NCI-H524 (cell line): ENCODE measurements at places on chromosomes 6 and 20.

- no peak for DNase-seq
Measured at GRCh38 chr6:72968704-72969103, 256.6 kb downstream of the KHDC1L start.

DNA sequence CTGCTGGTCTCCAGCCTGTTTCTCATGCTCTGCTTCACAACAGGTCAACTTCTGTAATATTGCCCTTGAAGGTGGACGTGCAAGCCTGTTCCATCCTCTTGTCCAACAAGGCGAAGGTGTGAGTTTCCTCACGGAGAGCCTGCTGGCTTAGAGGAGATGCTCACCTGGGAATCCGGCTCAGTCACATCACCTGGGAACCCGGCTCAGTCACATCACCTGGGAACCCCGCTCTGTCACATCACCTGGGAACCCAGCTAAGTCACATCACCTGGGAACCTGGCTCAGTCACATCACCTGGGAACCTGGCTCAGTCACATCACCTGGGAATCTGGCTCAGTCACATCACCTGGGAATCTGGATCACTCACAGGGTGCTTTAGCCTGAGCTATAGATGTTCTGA lies 230.1 kb downstream of the ERMARD start:
- DNase-seq = no peak

DNA sequence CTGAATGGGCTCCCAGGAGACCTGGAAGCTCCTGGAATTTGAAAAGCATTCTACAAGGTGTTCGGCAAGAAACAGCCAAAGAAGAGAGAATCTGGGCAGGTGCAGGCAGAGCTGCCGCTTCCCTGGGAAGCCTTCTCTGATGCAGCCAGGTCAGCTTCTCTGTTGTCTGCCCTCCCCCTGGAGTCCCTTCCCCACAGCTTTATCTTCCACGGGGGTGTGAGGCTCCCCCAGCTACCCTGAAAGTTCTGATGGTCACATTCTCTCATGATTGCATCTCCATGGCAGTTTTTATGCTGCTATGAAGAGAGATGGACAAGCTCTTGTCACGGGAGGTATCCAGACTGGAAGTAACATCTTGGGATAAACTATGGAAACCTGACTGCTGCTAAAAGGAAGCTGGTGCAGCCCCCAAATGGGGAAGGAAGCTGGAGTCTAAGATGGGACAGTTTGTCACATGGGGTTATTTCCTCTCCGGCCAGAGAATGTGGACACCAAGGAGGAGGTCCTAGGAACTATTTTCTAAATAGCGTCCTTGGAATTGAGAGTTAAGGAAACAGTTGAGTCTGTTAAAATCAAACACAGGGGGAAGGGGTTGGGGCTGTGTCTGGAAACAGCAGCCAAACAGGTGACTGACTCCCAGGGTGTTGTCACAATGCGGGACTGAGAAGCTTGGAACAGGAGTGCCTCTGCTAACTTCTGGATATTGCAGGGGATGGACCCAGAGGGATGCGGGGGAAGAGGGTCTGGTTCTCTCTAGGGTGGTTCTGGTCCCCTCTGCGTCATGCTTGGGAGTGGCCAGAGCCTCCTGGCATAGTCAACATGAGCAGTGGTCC lies 91.1 kb downstream of the ASXL1 start:
- no peak for DNase-seq

GRCh38 chr6:134452906-134453305 lies 135.0 kb upstream of the SGK1 start:
- DNase-seq = no peak

DNA sequence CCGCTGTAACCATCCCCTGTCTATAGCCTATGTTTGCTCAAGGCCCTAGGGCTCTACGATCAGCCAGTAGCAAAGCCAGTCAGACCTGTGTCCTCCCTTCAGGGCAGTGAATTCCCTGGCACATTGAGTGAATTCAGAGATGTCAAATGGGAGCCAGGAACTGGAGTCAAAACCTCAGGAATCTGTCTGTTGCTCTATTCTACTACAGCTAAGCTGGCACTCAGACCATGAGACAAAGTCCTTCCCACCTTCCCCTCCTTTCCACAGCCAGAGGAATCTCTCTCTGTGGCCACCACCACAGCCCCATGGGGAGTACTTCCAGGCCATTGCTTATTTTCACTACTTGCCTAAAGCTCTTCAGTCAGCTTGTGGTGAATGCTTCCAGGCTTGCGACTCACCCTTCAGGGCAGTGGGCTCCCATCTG lies 82.0 kb downstream of the PKIB start:
- DNase-seq = no peak

- no peak for DNase-seq
Measured at GRCh38 chr6:87274660-87275274, 47.6 kb upstream of the SMIM8 start.

- no peak for DNase-seq
Measured at GRCh38 chr6:151381722-151382121, 9.6 kb downstream of the ZBTB2 start.

DNA sequence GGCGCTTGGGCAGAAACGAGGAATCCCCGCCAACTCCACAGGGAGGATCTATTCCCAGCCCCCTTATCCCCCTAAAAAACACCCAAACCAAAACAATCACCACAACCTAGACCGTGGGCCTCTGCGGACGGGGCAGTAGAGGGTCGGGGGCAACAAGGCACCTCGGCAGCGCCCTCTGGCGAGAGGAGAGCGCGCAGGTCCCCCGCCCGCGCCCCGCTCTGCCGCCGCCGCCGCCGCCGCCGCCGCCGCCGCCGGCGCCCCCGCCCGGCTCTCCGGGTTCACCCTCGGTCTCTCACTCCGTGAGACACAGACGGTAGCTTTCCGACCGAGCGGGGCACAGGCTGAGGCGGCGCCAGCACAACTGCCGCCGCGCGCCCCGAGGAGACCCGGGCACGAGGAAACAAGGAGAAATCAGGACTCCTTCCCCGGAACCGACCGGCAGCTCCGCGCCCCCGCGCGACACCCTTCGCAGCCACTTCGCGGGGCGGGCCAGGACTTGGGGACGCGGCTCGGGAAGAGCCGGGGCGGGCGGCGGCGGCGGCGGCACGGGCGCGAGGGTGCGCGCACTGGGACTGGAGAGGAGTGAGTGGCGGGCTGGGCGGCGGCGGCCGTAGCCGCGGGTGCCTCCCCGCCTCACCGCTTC lies at the start of gene SLC35F1:
Gene SLC35F1 (plus strand): TSS at position 307 of the 643 bp plus-strand sequence.
- peak; percentile 69 for DNase-seq

- DNase-seq = peak; percentile 10
Measured at GRCh38 chr6:84197708-84198107, 29.7 kb downstream of the CEP162 start.

- DNase-seq = no peak
Measured at GRCh38 chr6:71066153-71066552, 109.3 kb upstream of the B3GAT2 start.

- DNase-seq = no peak
Measured at GRCh38 chr20:25551413-25552215, 33.7 kb downstream of the NINL start.

DNA sequence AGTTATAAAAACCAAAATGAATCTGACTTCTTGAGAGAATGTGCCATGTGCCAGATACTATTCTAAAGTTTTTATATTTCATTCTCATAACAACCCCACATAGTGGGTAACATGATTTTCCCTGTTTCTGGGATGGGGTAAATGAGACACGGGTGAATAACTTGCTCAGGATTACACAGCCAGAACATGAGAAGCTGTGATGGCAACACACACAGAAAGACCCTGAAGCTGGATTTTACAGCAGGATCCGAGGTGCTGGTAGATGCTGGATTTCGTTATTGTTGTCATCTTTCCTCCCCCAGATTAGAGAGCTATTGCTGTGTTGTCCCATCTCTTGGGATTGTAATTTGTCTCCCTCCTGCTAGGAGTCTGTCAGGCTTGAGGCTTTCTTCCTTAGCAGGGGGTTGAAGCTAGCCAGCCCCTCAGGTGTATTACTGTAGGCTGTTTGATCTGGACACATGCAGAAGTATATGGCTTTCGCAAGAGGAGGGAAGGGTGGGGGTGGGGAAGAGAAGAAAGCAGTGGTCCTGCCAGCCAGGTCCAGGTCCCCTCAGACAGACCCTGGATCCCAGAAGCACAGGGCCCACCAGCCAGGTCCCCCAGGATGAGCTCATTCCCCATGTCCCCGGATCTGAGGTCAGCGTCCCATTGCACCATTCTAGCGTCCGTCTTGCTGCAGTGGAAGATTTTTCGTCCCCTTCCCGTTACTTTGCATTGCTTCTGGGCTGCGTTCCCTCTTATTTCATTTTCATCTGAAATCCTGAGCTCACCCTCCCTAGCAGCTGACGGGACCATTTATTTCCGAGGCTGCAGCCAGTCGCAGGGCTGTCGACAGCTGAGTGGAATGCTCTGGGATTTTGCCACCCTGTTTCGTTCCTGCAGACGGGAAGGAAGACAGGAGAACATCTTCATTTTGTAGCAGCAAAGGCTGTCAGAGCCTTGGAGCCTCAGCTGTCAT lies 7.3 kb upstream of the KCNG1 start:
- no peak for DNase-seq

DNA sequence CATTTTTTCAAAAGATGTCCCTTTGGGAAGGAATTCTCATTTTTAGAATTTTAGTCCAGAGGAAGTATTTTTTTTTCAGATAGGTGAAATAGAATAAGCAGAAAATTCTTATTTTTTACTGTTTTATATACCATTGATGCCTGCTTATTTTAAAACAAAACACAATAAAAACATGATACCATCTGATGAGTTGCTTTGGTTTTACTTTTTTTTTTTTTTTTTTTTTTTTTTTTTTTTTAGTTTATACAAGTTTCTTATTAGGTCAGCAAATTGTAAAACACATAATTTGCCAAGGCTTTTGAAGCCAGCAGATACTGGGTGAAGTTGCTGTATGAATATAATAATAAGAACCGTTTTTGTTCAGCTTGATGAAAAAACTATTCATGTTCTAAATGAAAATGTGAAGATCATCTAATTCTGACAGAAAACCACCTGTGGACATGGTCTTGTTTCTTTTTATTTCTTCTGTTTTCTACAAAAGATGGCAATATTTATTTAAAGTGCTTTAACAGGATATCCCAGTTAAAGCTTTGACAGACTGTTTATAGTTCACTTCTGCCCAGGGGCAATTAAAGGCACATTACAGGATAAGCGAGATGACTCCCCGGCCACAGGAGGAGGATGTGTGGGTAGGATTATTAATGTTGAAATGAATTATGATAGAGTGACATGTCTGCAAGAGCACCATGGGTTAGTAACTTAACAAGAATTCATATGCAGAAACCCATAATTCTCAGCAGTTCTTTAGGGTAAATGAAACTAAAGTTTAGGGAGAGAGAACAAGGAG lies 31.1 kb downstream of the MYB start:
- no peak for DNase-seq

DNA sequence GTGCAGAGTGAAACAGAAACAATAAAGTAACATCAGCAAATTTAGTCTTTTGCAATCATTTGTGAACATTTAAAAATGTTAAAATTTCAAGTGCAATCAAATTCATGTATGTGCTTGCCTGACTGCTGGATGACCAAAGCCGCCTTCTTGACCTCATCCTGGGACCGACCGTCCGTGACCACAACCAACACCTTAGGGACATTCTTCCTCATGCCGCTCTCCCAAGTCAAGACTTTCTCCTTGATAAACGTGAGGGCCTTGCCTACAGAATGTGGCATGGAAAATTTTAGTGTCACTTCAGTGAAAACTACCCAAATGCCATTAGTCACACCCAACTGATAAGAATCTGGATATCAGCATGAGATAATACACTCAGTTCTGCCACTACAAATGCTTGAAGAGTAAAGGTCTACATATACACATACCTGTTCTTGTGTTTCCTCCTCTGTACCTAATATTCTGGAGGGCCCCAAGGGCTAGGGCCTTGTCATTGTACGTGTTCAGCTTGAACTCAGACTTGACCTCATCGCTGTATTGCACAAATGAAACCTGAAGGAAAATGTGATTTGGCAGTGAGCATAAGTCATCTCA lies 86.8 kb downstream of the COL12A1 start:
- DNase-seq = no peak

DNA sequence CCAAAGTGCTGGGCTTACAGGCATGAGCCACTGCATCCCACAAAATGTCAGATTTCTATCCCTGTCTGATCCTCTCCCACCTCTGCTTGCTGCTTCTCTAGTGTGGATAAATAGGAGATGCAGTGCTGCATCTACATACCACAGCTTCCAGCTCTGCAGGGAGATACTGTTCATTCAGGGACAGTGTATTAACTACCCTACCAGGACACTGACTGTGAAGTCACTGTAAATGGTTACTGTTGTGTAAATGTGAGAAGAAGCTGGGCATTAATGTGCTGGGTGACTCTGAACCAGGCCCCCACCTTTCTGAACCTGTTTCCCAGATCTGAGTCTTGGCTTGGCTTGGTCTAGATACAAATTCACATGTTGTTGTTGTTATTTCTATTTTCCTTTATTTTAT lies 488.6 kb upstream of the SULF2 start:
- no peak for DNase-seq

- no peak for DNase-seq
Measured at GRCh38 chr20:17610566-17611289, 40.9 kb downstream of the DSTN start.

DNA sequence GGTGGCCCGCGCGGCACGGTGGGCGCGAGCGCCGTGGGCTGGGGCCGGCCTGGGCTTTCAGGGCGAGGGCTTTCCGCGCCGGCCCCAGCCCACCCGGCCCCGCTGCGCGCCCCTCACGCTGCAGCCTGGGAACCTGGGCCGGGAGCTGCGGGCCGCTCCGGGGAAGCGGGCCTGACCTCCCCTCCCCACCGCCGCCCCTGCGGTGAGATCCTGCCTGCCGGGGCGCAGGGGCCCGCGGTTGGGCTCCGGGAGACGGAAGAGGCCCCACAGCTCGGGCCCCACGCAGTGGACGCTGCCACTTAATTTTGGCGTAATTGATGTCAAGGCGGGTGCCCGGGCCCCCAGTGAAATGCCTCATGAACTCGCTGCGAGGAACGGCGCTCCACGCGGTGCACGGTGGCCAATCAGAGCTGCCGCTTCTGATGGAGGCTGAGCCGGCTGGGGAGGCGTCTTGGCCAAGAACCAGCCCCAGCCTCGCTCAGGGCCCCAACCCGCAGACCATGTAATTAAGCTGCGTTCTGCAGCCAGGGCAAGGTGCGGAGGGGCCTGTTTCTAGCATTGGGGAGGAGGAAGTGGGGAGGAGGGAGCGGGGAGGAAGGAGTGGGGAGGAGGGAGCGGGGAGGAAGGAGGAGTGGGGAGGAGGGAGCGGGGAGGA lies 96.1 kb upstream of the BHLHE23 start:
- DNase-seq = no peak

DNA sequence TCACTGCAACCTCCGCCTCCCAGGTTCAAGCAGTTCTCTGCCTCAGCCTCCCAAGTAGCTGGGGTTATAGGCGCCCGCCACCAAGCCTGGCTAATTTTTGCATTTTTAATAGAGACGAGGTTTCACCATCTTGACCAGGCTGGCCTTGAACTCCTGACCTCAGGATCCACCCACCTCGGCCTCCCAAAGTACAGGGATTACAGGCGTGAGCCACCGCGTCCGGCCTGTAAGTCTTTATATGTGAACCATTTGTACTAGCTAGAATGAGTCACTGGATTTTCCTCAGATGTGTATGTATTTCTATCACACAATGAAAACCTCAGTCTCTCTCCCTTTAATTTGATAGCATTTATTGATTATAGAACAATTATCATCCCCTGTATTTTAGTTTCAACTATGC lies 34.0 kb downstream of the ITCH start:
- no peak for DNase-seq

GRCh38 chr6:166586424-166587156 lies at the start of gene RAMACL:
Gene RAMACL (minus strand): TSS chr6:166586678. CDS start chr6:166586477, 201 bp downstream.
- peak; percentile 30 for DNase-seq

- DNase-seq = no peak
Measured at GRCh38 chr6:30541515-30542403, 14.5 kb downstream of the GNL1 start.
